CD4-positive, alpha-beta T cell treated with Interleukin-15 for 1 hour (primary cell): ENCODE measurements at places on chromosomes 1 and 21.

DNA sequence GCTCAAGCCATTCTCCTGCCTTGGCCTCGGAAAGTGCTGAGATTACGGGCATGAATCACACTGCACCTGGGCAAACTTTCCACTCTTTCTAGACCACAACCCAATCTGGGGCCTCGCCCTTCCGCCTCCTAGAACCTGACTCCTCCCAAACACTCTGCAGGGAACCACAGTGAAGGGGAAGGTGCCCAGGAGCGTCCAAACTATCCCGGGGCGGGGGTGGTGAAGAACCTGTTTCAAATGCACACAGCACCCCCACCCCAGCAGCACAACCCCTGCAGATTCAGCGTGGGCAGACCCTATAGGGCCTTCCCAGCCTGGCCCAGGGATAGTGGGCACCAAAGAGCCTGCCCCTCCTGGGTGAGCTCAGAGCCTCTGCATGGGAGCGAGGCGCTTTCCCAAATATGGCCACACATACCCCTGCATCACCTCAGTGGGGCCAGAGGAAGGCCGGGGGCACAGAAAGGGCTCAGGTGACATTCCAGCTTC, 86.9 kb downstream of the STUM start:
- peak; percentile 19 for DNase-seq

GRCh38 chr1:65471213-65471833, 50.9 kb downstream of the LEPR start:
- DNase-seq: no peak

DNA sequence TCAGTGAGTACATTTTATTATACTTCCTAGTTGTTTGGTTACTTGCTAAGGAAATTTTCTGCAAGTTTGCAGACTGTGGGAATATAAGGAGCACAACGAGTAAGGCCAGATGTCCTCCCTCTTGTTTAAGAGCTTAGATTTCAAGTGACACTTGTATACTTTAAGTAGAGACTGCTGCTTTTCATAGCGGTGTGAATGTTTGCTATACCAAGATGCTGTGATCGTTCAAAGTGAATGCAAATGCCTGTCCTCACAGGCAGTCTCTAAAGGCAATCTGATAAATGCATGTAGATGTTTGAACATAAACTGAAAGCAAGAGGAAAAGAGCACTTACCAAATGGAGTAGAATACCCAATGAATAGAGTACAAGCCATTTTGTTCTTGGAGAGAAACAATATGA, 226.4 kb downstream of the NRIP1 start:
- DNase-seq: no peak

DNA sequence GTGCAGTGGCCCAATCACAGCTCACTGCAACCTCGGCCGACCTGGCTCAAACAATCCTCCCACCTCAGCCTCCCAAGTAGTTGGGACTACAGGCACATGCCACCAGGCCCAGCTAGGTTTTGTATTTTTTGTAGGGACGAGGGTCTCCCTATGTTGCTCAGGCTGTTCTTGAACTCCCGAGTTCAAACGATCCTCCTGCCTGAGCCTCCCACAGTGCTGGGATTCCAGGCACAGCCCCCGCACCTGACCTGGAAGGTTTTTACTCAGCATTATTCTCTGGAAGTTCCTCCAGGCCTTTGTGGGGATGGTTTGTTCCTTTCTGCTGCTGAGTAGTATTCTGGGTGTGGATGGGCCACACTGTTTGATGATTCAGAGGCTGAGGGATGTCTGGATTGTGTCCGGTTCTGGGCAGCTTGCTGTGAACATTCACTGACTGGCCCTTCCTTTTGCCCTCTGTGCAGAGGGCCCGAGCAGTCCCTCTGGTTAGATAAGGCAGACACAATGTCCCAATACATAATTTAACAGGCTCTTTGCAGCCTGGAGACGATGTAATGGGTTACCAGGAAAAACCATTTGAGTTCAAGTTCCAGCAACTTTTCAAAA, 6.0 kb upstream of the TRAPPC10 start:
- DNase-seq: no peak

GRCh38 chr1:200240656-200241055, 169.2 kb downstream of the ZNF281 start:
- no peak for DNase-seq

DNA sequence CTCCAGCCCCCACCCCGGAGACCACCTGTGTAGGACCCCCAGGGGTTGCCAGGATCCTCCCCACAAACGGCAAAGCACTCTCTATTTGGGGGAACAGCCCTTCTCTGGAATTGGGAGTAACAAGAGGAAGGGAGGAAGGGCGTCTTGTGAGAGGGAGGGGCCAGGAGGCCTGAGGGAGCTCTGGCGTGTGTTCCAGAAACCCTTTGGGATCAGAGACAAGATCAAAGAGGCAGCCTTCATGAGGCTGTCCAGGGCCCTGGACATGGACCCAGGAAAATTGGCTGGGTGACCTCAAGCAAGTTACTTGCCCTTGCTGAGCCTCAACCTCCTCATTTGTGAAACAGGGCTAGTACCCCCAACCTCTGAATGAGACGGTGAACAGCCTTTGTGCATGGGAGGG, 18.1 kb upstream of the ECE1 start:
- DNase-seq: no peak

DNA sequence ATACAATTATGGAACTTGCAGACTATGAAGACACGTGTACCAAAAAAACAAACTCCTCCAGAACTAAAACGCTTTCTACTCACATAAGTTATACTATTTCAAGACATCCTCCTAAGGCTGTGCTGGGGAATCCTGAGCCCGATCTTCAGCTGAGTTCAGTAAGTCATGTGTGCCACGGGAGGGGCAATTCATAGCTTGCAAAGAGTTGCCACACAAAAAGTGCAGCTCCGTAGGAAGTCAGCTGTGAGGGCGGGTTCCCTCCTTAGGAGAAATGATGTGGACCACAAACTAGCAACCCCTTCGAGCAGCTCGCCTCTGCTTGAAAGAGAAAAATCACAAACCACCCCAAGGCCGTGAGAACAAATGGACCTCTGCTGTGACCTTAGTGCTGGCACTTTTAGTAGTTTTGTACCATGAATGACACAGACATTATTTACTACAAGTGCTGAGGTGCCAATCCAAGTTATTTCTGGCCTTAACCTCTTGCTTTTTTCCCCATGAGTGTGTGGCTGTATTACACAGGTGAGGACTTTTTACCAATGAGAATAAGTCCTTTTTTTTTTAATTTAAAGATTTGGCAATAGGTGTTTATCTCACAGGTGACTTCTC, 35.8 kb upstream of the TRIM67 start:
- no peak for DNase-seq

GRCh38 chr1:43274125-43274803, 4.5 kb downstream of the TMEM125 start:
- DNase-seq: peak; percentile 43

GRCh38 chr21:14120091-14120734, 90.5 kb downstream of the LIPI start:
- no peak for DNase-seq

DNA sequence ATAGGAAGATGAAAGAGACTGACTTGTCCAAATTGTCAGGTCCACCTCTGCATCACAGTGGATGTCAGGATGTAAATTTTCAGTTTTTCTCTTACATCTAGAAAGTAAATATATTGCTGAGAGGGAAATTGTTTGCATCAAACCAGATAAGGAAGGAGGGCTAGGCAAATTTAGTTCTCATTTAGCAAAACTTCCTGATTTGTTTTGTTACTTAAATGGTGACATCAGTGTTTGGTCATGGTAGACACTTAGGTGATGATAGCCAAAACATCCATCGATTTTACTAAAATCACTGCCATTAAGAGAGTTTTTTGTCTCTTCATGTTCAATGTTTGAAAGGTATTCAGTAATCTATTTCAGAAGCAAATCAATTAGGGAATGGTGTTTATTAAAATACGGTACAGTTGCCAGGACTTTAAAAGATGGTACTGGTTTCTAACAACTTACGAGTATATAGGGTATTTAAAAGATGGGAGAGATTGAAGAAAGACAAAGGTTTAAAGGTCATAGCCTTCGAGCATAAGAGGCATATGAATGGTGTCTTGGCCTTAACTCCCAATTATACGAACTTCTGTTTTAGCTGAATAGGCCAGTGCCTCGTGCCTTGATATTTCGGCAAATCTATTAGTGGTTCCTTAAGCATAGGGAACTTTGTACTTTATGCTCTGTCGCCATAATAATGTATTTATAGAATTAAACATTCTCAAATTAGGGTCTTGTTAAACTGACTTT, 3.0 kb downstream of the IER5 start:
- no peak for DNase-seq

DNA sequence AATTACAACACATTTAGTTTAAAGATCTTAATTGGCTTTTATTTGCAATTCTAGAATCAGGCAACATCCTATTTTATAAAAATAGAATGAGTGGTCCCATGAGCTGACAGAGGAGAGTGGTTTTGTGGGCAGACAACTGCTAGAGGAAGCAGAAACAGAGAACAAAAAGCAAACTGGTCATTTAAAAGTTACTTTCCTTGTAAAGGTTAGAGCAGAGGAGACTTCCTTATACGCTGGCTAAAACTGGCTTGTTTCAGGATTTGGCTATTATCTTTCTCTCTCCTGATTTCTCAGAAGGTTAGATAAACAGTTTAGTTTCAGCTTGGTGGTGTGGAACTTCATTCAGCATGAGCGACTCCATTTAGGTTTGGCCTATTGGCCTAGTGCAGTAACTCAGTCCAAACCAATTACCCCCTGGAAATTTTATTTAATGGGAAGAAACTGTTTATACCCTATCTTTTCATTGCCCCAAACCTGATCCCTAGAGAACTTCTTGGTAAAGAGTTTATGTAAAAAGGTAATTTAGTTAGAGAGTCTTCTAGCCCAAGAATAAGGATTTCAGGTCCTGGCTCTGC, 32.2 kb upstream of the IL20 start:
- DNase-seq: no peak

- DNase-seq: no peak
Measured at GRCh38 chr1:76635784-76636183, 231.5 kb upstream of the ST6GALNAC5 start.

GRCh38 chr1:198162091-198162767, 5.4 kb downstream of the NEK7 start:
- peak; percentile 29 for DNase-seq

- peak; percentile 70 for DNase-seq
Measured at GRCh38 chr1:200154069-200154767, 126.7 kb downstream of the NR5A2 start.

- no peak for DNase-seq
Measured at GRCh38 chr1:152244576-152245273, 20.7 kb upstream of the HRNR start.

DNA sequence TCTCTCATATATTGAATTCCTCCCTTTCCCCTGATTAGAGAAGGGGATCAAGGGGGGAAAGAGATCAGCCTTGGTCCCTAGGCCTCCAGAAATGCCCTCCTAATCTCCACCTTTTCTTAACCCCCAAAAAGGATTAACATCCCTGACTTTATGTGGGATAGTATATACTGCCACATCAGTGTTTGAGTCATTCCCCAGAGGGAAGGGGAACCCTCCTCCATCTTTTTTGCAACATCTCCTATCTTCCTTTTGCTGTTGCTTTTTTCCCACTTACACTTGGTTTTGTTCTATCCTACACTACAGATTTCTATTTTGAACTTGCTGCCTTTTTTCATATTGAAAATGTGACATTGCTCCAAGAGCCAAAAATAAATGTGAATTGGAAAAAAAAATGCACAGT, 65.4 kb upstream of the PODN start:
- DNase-seq: no peak

GRCh38 chr1:161954050-161954449, 69.6 kb downstream of the OLFML2B start:
- DNase-seq: no peak

DNA sequence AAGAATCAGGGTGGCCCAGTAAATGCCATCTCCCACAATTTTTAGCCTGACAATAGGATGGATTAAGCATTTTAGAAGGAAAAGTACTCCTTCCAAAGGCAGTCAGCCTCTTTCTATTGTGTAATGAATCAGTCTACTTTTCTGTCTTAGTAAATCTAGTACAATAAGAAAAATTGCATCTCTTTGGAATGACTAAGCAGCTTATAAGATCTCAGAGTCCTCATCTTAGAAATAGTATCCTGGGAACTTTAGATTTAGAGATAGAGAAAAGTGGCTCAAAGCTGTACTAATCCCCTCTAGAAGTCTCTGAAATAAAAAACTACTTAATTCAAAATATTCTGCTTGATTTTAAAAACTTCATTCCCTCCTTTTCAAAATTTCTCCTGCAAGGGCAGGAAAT, 81.4 kb downstream of the SLC44A5 start:
- no peak for DNase-seq

- DNase-seq: no peak
Measured at GRCh38 chr1:51750218-51750617, 128.3 kb downstream of the NRDC start.

DNA sequence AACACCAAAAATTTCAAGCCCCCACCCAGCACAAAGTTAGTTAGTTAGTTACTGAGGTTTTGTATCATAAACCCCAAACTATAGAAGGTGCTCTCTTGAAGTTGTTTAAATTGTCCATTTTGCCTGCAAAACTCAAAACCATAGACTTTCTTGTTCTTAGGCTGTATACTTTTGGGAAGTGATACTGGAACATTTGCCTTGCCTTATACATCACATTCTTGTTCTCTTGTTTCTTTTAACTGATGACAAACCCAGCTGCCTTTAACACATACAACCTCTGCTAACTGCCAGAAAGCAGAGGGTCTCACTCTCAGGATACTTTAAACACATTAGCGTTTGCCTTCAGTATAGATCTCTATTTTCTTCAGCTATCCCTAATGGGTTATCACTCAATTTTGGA, 570.5 kb downstream of the MRPL39 start:
- no peak for DNase-seq

DNA sequence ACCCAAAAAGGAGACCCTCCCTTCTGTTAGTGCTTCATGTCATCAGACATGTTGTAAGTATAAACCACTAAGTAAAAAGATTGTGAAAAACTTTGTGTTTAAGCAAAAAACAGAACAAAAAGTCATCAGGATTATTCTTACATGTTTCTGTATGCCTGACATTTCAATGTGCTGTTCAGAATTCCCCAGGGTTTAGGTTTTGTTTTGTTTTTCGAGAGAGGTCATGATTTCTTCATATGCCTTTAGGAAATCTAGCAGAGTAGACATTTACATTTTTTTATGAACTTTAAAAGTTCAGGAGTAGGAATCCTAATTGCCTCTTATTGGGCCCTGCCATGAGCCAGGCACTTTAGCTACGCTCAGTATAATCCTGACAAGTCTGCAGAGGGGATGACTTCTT, 85.3 kb downstream of the VPS13D start:
- no peak for DNase-seq

DNA sequence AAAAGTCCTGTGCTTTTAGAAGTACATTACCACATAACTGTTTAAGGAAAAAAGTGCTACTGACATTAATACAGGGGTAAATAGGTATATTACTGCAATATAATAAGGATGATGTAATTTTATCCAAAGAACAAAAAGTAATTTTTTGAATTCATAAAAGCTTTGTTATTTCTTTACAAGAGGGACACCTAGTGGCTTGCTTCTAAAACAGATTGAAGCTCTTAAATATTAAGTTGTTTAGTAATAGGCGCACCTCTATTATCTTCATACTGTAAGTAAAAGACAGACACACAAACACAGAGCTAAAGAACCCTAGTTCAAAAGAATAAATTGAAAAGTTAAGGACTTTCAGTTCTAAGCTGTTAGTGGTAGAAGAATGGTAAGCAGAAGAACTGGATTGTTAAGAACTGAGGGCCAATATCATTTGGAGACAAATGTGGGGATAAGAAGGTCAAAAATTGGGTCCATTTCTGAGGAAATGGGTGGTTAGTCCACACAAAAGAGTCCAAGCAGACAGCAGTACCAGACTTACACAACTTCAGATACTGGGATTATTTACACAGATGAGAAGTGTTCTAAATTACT, 15.4 kb downstream of the ZNHIT6 start:
- DNase-seq: no peak

GRCh38 chr1:113780374-113781146, 21.3 kb upstream of the PHTF1 start:
- DNase-seq: no peak
